ENCODE measurements at places on chromosomes 16 and 17.

- DNase-seq, result no peak
Observed at GRCh38 chr16:17301593-17302135, 169.1 kb downstream of the XYLT1 start.

DNA sequence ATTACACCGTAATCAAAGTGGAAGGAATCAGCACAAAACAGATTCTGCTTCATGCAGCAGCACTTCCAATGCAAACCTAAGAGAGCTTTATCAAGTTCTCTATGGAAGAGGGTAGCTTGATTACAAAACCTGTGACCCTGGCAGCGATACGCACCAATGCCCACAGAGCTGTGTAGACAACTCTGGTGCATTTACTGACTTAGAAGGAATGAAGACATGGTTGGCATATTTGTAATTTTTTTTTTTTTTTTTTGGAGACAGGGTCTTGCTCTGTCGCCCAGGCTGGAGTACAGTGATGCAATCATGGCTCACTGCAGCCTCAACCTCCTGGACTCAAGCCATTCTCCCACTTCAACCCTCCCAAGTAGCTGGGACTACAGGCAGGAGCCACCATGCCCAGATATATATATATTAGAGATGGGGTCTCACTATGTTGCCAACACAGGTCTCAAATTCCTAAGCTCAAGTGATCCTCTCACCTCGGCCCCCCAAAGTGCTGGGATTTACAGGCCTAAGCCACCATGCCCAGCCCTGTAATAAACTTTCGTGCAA lies 49.4 kb downstream of the XPO6 start:
- DNase-seq, result no peak

- no peak for DNase-seq
Observed at GRCh38 chr16:85309656-85310587, 197.7 kb upstream of the CIBAR2 start.

DNA sequence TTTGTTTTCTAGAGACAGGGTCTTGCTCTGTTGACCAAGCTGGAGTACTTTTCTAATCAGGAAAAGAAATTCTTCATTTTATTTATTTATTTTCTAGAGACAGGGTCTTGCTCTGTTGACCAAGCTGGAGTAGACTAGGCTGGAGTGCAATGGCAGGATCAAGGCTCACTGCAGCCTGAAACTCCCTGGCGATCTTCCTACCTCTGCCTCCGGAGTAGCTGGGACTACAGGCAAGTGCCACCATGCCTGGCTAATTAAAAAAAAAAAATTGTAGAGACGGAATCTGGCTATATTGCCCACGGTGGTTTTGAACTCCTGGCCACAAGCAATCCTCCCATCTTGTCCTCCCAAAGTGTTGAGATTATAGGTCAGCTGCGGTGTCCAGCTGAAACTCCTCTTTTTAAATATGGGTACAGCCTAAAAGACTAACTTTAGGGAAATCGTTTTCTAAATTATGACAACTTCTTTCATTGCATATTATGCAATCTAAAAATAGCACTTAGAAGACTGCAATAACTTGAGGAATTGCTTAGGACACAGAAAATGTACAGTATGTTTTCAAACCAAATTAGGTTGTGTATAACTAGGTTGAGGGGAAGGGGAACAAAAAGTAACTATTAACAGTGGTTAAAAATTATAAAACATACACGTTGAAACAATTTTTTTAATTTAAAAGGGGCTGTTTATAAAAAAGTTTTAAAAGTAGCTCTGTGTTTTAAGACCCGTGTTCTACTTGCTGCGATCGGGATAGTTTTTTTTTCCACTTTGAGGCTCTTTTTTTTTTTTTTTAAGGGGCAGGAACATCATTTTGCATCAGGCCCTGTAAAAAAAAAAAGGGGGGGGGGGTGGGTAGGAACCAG lies 4.7 kb downstream of the PRAC1 start:
- no peak for DNase-seq

DNA sequence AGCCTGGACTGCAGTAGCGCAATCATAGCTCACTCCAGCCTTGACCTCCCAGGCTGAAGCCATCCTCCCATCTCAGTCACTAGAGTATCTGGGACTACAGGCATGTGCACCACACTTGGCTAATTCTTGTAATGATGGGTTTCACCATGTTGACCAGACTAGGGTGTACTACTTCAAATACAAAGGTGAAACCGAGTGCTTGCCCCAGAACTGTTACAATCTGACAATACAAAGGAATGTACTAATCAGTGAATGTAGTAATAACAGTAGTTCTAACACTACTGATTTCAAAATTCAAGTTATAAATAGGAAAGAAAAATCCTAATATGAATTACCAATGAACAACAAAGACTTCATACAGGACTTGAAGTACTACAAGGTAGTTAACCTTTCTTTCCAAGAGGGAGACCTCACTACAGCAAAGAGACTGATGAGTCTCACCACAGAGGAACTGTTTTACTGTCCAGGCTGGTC lies 24.4 kb downstream of the CRK start:
- no peak for DNase-seq

DNA sequence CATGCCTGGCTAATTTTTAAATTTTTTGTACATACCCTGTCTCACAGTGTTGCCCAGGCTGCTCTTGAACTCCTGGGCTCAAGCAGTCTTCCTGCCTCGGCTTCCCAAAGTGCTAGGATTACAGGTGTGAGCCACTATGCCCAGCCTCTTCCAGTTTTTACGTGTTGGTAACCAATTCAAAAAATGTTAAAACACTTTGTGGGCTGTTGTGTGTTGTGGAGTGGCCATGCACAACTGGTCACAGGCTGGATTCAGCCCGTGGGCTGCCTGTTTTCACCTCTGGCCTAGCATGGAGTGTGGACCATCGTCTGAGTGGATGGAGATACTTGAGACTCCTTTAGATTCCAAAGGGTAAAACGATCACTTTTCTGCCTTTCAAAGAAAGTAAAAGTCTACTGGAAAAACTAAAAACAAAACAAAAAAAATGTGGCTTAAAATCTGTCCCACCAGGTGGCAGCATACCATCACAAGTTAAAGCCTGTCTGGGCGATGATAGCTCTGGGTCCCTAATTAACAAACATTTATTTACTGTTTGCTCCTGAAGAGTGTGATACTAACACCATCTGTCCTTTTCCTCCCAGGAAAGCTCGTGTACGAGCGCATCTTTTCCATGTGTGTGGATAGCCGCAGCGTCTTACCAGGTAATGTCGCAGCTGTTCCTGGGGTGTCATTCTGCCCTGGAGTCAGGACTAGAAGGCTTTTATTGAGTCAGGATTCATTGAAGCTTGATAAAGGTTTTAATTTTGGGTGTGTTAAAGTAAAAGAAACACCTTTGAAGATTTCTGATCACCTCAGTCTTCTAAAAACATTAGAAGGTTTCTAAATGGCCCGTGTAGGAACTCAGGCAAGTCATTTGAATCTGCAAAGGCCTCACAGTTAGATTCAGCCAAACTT lies 45.8 kb downstream of the VPS35L start:
- peak; percentile 3 for DNase-seq

- no peak for DNase-seq
Observed at GRCh38 chr16:83995754-83996153, 27.7 kb downstream of the NECAB2 start.

- DNase-seq, result no peak
Observed at GRCh38 chr17:19305761-19306159, 56.8 kb downstream of the B9D1 start.

GRCh38 chr16:72159386-72159785 lies 12.6 kb downstream of the PMFBP1 start:
- no peak for DNase-seq

DNA sequence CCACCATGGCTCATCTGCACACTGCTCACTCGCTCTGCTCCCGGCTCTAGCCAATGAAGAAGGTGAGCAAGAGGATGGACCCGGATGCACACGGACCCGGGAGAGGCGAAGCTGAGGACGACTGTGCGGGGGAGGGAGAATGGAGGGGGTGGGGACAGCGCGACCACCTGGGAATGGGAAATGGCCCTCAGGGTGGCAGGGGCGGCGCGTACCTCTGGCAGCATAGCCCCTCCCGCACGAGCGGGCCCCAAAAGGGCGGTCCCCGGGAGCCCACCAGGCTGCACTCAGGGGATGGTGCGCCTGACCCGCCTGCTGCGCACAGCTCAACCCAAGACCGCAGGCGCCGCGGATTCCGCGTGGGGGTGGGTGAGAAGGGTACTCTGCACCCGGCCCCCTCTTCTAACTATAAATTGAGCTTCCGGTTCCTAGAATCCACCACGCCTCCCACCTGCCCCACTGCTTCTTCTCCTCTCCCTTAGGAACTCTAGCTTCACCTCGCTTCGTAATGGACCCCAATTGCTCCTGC lies 6.1 kb downstream of the MT1H start:
- DNase-seq, result peak; percentile 27

- DNase-seq, result no peak
Observed at GRCh38 chr17:32927201-32927723, 691 bp upstream of the TMEM98 start.

GRCh38 chr16:5034167-5034523 lies 410 bp upstream of the NAGPA start:
- DNase-seq, result no peak

- peak; percentile 37 for DNase-seq
Observed at GRCh38 chr17:34146440-34147043, 108.5 kb upstream of the CCL2 start.

- DNase-seq, result no peak
Observed at GRCh38 chr17:62626719-62627218, 701 bp upstream of the MRC2 start.
